Activated CD8-positive, alpha-beta T cell treated with anti-CD3 and anti-CD28 coated beads for 36 hours (primary cell): ENCODE measurements at places on chromosomes 4 and X.

DNA sequence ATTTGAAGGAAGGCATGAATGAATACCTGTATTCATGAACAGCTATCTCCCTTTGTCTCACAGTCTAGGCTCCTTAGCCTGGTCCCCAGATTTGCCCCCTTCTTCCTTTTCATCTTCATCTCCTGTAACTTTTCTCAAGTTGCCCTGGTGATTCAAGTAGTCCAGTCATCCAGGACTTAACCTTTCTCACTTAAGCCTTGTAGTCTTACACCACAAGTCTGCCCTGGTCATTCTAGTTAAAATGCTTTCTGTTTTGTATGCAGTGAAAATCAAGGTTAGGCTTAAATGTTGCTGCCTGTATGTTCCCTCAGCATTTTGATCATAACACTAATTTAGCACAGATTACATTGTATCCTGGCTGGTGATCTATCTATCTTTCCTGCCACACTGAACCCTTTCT, 58.5 kb upstream of the SLC7A11 start:
- H3K27ac ChIP-seq = no peak overlapping the region
- H3K4me1 ChIP-seq = no peaks in the 10 kb centered on the region
- H3K36me3 ChIP-seq = no peaks in the 10 kb centered on the region
- H3K27me3 ChIP-seq = no peaks in the 10 kb centered on the region
- H3K4me3 ChIP-seq = no peak overlapping the region

GRCh38 chr4:37415845-37416369, 171.4 kb downstream of the NWD2 start:
- no peak for DNase-seq
- H3K27me3 ChIP-seq = peaks cover 1% of the 10 kb centered on the region
- H3K4me3 ChIP-seq = no peak overlapping the region
- no peaks in the 10 kb centered on the region for H3K4me1 ChIP-seq
- H3K36me3 ChIP-seq = no peaks in the 10 kb centered on the region
- no peak overlapping the region for H3K27ac ChIP-seq

GRCh38 chrX:39854772-39855747, 242.7 kb downstream of the BCOR start:
- H3K27me3 ChIP-seq = no peaks in the 10 kb centered on the region
- H3K27ac ChIP-seq = peak overlapping the region; percentile 97
- peak; percentile 89 for DNase-seq
- H3K36me3 ChIP-seq = no peaks in the 10 kb centered on the region

GRCh38 chr4:139806929-139807328, 141.3 kb downstream of the MGST2 start:
- no peaks in the 10 kb centered on the region for H3K27me3 ChIP-seq
- no peak overlapping the region for H3K4me3 ChIP-seq
- H3K27ac ChIP-seq = no peak overlapping the region
- no peak for DNase-seq
- H3K36me3 ChIP-seq = no peaks in the 10 kb centered on the region

GRCh38 chrX:126137899-126138298, 28.2 kb downstream of the DCAF12L2 start:
- no peaks in the 10 kb centered on the region for H3K4me1 ChIP-seq
- no peak overlapping the region for H3K27ac ChIP-seq
- H3K36me3 ChIP-seq = no peaks in the 10 kb centered on the region
- no peak overlapping the region for H3K4me3 ChIP-seq
- DNase-seq = no peak

GRCh38 chr4:165385126-165385525, 6.3 kb downstream of the CPE start:
- DNase-seq = no peak
- H3K36me3 ChIP-seq = no peaks in the 10 kb centered on the region
- H3K27me3 ChIP-seq = peaks cover 30% of the 10 kb centered on the region
- H3K4me1 ChIP-seq = no peaks in the 10 kb centered on the region
- H3K27ac ChIP-seq = no peak overlapping the region

- peaks cover 2% of the 10 kb centered on the region for H3K4me1 ChIP-seq
- H3K27ac ChIP-seq = no peak overlapping the region
- DNase-seq = no peak
- H3K36me3 ChIP-seq = no peaks in the 10 kb centered on the region
These were observed 42.1 kb upstream of the CCDC160 start for GRCh38 chrX:134194915-134195314.

- peak; percentile 78 for DNase-seq
- no peaks in the 10 kb centered on the region for H3K36me3 ChIP-seq
- peaks cover 70% of the 10 kb centered on the region for H3K4me1 ChIP-seq
- H3K4me3 ChIP-seq = peak overlapping the region; percentile 79
- no peaks in the 10 kb centered on the region for H3K27me3 ChIP-seq
These were observed 3.3 kb downstream of the KLF3 start for GRCh38 chr4:38667085-38667893.

DNA sequence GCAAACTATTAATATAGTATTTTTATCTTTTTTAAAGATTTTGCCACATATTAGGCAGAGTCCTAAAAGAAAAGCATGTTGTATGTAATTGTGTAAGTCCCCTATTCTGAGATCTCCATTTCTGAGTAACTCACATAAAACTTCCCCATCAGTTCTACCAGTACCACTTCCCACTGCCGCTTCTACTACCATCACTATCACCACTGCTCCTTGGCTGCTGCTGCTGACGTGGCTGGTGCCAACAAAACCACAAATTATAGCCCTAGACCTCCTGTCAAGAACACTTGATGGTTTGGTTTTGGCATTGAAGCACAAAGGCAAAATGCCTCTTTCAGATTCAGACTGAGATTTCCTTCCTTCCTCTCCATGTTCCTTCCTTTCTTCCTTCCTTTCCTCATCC, 106.4 kb downstream of the MMRN1 start:
- H3K27me3 ChIP-seq = peaks cover 6% of the 10 kb centered on the region
- no peak overlapping the region for H3K27ac ChIP-seq
- no peak for DNase-seq
- no peak overlapping the region for H3K4me3 ChIP-seq
- H3K4me1 ChIP-seq = no peaks in the 10 kb centered on the region
- H3K36me3 ChIP-seq = no peaks in the 10 kb centered on the region

- no peak overlapping the region for H3K27ac ChIP-seq
- H3K4me1 ChIP-seq = no peaks in the 10 kb centered on the region
- no peak overlapping the region for H3K4me3 ChIP-seq
- H3K27me3 ChIP-seq = no peaks in the 10 kb centered on the region
- no peak for DNase-seq
- H3K36me3 ChIP-seq = no peaks in the 10 kb centered on the region
These were observed 885.0 kb upstream of the EPHA5 start for GRCh38 chr4:66555301-66555700.

- H3K4me3 ChIP-seq = no peak overlapping the region
- H3K4me1 ChIP-seq = no peaks in the 10 kb centered on the region
- H3K27ac ChIP-seq = no peak overlapping the region
- H3K27me3 ChIP-seq = no peaks in the 10 kb centered on the region
These were observed 1083.9 kb upstream of the INTU start for GRCh38 chr4:126548890-126549289.

DNA sequence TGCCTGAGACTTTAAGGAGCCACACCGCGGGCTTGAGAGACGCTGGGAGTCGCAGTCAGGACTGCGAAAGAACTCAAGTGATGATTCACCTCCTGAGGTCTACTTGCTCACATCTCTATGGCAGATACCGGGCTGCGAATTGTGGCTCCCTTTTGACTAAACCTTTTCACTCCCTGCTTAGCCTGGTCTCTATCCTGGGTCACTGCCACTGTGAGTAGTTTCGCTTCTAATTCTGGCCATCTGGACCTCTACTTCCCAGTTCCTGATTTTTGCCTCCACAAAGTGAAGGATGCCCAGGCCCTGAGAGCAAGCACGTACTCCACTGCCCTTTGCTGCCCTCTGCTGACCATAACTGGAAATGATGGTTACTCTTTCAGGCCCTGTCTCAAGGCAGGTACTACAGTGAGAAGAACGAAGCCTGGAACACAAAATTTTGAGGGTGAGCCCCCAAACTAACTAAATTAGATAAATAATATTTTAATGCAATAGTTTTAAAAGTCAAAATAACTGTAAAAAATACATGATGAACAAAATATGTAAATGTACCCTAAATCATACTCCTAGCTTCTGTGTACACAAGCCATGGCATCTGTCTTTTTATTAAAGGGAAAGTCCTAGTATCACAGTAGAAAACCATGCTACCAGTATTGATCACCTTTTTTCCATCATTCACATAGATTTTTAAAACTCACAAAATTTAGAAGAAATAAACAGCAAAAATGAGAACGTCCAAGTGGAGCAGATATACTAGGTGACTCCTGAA, 16.7 kb downstream of the MAD2L1 start:
- peak; percentile 81 for DNase-seq
- H3K27ac ChIP-seq = peak overlapping the region; percentile 70
- no peak overlapping the region for H3K4me3 ChIP-seq
- H3K36me3 ChIP-seq = peaks cover 2% of the 10 kb centered on the region

- H3K36me3 ChIP-seq = no peaks in the 10 kb centered on the region
- no peaks in the 10 kb centered on the region for H3K4me1 ChIP-seq
- no peak for DNase-seq
- no peak overlapping the region for H3K27ac ChIP-seq
- peaks cover 8% of the 10 kb centered on the region for H3K27me3 ChIP-seq
These were observed 179.6 kb downstream of the CCNG2 start for GRCh38 chr4:77336411-77337142.

- H3K27me3 ChIP-seq = no peaks in the 10 kb centered on the region
- peaks cover 46% of the 10 kb centered on the region for H3K36me3 ChIP-seq
- H3K4me3 ChIP-seq = peak overlapping the region; percentile 94
- H3K27ac ChIP-seq = peak overlapping the region; percentile 95
- H3K4me1 ChIP-seq = peaks cover 55% of the 10 kb centered on the region
These were observed 643 bp downstream of the SRP72 start for GRCh38 chr4:56468097-56468422.

GRCh38 chrX:120236687-120237479, 13.7 kb upstream of the ZBTB33 start:
- no peaks in the 10 kb centered on the region for H3K27me3 ChIP-seq
- H3K36me3 ChIP-seq = no peaks in the 10 kb centered on the region
- DNase-seq = no peak
- peaks cover 2% of the 10 kb centered on the region for H3K4me1 ChIP-seq

- no peaks in the 10 kb centered on the region for H3K27me3 ChIP-seq
- no peak for DNase-seq
These were observed 52.9 kb upstream of the MND1 start for GRCh38 chr4:153291562-153291961.

DNA sequence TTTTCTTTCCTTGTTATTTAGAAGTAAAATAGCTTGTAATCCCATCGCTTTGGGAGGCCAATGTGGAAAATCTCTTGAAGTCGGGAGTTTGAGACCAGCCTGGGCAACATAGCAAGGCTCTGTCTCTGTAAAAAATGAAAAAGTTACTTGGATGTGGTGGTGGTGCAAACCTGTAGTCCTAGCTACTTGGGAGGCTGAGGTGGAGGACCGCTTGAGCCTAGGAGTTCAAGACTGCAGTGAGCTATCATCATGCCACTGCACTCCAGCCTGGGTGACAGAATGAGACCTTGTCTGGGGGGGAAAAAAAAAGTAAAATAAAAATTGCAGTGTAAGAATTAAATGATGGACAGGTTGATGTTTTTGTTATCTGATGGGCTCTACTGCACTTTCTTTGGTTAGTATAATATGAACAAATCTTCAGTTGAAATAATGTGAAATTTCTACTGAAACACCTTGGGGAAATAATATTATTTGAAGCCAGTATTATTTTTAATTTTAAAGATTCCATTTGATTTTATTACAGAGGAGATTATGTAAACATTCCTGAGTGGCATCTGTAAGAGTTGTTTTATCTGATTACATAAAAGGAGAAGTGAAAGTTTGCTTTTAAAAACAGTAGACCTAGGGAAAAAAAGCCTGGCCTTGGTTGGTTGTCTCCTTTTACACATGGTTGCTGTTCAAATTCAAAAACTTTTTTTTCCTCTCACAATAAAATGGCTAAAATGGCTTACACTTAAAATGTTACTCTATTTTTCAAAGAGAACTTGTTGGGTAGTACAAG, 10.5 kb upstream of the NDUFC1 start:
- peak overlapping the region; percentile 21 for H3K27ac ChIP-seq
- H3K36me3 ChIP-seq = peaks cover 44% of the 10 kb centered on the region
- no peaks in the 10 kb centered on the region for H3K27me3 ChIP-seq
- no peak for DNase-seq

- H3K4me3 ChIP-seq = peak overlapping the region; percentile 50
- no peak overlapping the region for H3K27ac ChIP-seq
- DNase-seq = peak; percentile 39
- peaks cover 44% of the 10 kb centered on the region for H3K4me1 ChIP-seq
- H3K27me3 ChIP-seq = peaks cover 80% of the 10 kb centered on the region
These were observed 69.2 kb downstream of the FBXO8 start for GRCh38 chr4:174214101-174214878.

- DNase-seq = no peak
- no peaks in the 10 kb centered on the region for H3K4me1 ChIP-seq
- H3K27me3 ChIP-seq = no peaks in the 10 kb centered on the region
- H3K27ac ChIP-seq = no peak overlapping the region
- no peaks in the 10 kb centered on the region for H3K36me3 ChIP-seq
- H3K4me3 ChIP-seq = no peak overlapping the region
These were observed 23.7 kb downstream of the MAOA start for GRCh38 chrX:43679778-43680177.

DNA sequence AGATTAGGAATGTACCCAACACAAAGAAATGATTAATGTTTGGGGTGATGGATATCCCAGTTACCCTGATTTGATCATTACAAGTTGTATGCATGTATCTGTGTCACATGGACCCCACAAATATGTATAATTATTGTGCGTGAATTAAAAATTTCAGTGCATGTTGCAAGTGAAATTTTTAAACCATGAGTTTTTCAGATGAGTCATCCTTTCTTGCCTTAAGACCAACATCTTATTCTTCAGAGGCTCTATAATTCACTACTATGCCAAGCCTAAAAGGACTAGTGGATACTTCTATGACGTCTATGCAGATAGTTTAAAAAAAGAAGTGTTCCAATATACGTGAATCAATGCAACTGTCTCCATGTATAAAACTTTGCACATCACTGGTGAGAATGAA, 113.0 kb upstream of the SH3RF1 start:
- H3K27me3 ChIP-seq = no peaks in the 10 kb centered on the region
- H3K4me1 ChIP-seq = no peaks in the 10 kb centered on the region
- no peak overlapping the region for H3K4me3 ChIP-seq
- DNase-seq = no peak

DNA sequence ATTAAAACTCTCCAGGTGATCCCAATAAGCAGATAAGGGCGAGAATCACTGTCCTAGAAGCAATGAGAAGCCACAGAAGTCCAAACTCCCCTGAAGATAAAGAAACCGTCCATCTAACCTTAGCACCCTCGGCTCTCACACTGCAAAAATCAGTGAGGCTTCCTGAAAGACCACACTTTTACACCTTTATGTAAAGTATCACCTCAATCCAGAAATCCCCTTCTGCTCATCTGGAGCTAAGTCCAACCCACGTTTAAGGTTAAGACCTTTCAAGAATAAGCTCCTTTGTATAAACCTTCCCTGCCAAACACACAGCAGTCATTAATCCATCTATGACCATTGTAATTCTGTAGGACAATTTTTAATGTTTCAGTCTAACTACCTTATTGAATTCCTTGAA, 41.7 kb downstream of the LIN54 start:
- H3K27ac ChIP-seq = peak overlapping the region; percentile 43
- H3K27me3 ChIP-seq = no peaks in the 10 kb centered on the region
- H3K36me3 ChIP-seq = peaks cover 49% of the 10 kb centered on the region

- H3K4me1 ChIP-seq = peaks cover 34% of the 10 kb centered on the region
- peaks cover 64% of the 10 kb centered on the region for H3K36me3 ChIP-seq
- H3K27me3 ChIP-seq = no peaks in the 10 kb centered on the region
These were observed 13.5 kb downstream of the NOP14 start for GRCh38 chr4:2949782-2950125.

- no peak overlapping the region for H3K27ac ChIP-seq
- no peaks in the 10 kb centered on the region for H3K4me1 ChIP-seq
- H3K36me3 ChIP-seq = no peaks in the 10 kb centered on the region
- DNase-seq = no peak
- H3K27me3 ChIP-seq = peaks cover 2% of the 10 kb centered on the region
These were observed 48.0 kb downstream of the PPP2R2C start for GRCh38 chr4:6424425-6424824.

GRCh38 chr4:73452953-73453700, 17.1 kb downstream of the AFP start:
- H3K36me3 ChIP-seq = no peaks in the 10 kb centered on the region
- H3K27ac ChIP-seq = no peak overlapping the region
- H3K27me3 ChIP-seq = peaks cover 4% of the 10 kb centered on the region
- H3K4me1 ChIP-seq = no peaks in the 10 kb centered on the region
- H3K4me3 ChIP-seq = no peak overlapping the region
